ENCODE measurements at places on chromosomes 12 and 14. TPM values are rescaled to one million over a fixed set of nuclear protein-coding genes. Genes with fewer than 3 reads are reported as not detected.

The RHEBL1 gene
- 1.7 TPM for total RNA-seq

The TBK1 gene
- total RNA-seq = 20.2 TPM

The CMAS gene
- total RNA-seq = 54.0 TPM

The MLXIP gene
- 41.8 TPM for total RNA-seq

The BBOF1 gene
- total RNA-seq = 7.2 TPM
